ENCODE measurements at places on chromosomes 2 and 18. TPM values are rescaled to one million over a fixed set of nuclear protein-coding genes. Genes with fewer than 3 reads are reported as not detected.
A peak's percentile ranks its signal among the peaks of the same experiment; 100 is the strongest.

- DNase-seq = no peak
These were observed 214.6 kb downstream of the NCK2 start for GRCh38 chr2:105959357-105959756.

DNA sequence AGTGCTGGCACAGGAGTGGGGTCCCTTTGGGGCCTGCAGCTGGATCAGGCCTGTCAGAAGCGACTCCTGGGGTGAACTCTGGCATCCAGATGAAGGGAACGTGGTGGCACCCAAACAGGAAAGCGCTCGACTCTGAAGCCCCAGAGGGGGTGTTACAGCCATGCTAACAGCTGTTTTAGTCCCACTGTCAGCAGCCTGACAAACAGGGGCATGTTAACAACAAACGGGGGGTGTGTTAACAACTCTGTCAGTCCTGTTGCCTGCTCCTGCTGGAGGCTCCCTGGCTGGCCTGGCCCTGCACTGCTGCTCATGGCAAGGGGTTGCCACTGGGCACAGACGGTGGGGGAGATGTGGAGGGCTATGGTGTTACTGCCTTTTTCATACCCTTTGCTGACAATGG lies 2.6 kb upstream of the RNU2-63P start:
- no peak for DNase-seq

- DNase-seq = no peak
These were observed 202.4 kb downstream of the KLHL29 start for GRCh38 chr2:23587341-23587880.

GRCh38 chr2:215535741-215536140 lies 99.9 kb upstream of the FN1 start:
- DNase-seq = no peak

DNA sequence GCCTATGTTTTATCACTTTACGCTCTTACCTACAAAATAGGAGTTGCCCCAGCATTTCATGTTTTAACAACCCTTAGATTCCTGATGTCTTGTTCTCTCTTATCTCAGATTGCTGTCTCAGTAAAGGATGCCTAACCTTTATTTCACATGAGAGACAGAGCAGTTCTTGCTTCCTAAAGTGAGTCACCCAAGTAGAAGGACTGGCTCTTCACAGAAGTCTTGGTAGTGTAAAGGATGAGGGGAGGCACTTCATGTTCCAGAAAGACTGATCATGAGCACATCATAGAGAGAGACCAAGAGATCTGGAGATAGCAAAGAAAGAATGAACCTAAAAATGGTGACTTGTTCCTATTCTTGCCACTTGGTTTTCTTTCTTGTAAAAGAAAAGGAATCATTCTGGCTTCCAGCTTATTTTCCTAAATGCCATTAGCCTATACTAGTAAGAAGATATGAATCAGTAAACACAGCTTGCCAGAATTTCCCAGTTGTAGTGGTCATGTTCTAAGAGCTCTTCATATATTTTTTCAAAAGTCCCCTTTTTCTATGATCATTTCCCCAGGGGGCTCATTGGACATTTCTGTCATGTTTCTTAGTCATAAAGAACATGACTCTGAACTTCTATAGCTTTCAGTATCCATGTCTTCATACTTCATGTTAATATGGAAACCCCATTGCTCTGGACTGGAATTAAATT lies 54.9 kb downstream of the MAPRE2 start:
- no peak for DNase-seq

GRCh38 chr2:12705230-12705629 lies 11.5 kb upstream of the TRIB2 start:
- DNase-seq = no peak

- no peak for DNase-seq
These were observed 35.3 kb downstream of the RAB31 start for GRCh38 chr18:9743200-9744016.

DNA sequence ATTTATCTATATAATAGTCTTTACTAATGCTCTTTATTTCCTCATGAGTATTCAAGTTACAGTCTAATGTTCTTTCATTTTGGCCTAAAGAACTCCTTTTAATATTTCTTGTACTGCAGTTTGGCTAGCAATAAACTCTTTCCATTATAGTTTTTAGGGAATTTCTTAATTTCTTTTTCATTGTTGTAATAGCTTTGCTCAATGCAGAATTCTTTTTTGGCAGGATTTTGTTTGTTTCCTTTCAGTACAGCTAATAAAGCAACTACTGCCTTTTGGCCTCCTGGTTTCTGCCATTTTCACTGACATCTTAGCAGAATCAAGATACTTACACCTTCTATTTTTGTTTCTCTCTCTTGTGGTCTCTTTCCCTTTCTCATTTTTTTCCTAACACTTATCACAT lies 390.4 kb upstream of the RGPD4 start:
- DNase-seq = no peak

- peak; percentile 43 for DNase-seq
These were observed 62.1 kb downstream of the EMILIN2 start for GRCh38 chr18:2908946-2909335.

DNA sequence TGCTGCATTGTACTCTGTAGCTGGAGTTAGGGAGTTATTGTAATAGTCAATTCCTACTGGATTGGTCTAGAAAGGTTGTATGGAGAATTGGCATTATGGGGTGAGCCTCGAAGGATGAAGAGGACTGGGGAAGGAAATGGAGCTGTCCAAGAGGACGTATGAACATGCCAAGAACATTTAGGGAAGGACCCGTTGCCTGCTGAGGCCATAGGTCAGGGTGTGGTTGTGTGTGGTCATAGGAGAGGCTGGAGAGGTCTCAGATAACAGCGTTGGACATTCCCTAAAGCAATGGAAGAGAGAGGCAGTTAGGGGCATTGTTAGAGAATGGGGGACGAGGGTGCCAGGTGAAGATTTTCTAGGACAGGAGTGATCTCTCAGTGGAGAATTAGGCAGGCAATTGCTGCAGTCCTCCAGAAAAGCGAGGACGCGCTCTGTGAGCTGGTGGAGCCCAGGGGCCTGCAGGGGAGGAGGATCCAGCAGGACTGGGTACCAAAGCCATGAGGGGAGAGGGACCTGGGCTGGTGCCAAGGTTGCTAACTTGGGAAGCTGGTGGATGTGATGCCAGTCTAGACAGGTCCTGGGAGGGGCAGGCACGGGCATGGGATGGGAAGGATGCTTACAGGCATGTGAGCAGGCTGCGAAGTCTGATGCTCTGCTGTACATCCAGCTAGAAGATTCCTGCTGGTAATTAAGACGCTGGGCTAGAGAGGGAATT lies 9.4 kb upstream of the PSD4 start:
- no peak for DNase-seq

DNA sequence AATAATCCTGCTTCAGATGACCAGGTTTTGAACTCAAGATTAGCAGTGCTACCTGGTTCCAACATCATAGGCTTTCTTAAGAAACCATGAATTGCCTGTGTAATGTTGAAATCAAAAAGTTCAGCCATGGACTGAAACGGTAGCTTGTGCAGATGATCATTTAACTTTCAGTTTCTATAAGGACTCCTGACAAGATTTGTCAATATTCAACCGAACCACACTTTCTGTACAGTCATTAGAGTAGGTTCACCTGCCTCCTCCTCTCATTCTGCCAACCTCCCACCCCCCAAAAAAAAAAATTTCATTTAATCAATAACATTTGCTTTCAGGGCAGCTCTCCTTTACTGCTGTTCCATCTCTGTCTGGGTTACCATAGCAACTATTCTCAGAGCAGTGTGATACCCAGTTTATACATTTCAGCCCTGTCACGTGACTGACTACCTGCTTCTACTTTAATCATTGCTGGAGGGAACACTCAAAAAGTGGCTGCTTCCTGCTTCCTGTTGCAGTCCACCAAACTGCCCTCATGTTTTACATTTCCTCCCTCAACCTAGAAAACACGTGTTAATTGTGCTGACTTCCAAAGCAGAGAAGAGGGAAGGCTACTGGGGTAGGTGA lies 275.5 kb downstream of the SS18 start:
- DNase-seq = no peak

- no peak for DNase-seq
These were observed 818.2 kb downstream of the SATB2 start for GRCh38 chr2:198639580-198639979.

DNA sequence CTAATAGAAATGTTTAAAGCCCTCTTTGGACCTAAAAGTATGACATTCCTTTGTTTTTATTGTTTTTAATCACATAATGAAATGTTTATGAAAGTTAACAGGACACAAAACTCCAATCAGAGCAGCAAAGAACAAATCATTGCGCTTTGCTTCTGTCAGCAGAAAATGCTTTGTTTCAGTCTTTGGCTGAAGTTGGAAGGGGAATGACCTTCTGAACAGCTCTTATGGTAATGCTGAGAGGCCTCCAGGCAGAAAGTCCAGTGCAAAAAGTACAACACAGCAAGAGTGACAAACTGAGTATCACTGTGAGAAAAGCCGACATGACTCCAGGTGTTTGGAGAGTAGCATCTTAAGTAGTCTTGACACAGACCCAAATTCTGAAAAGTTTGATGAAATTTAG lies 147.7 kb upstream of the SP5 start:
- no peak for DNase-seq

GRCh38 chr2:131030478-131030971 lies 62.7 kb downstream of the FAM168B start:
- no peak for DNase-seq

DNA sequence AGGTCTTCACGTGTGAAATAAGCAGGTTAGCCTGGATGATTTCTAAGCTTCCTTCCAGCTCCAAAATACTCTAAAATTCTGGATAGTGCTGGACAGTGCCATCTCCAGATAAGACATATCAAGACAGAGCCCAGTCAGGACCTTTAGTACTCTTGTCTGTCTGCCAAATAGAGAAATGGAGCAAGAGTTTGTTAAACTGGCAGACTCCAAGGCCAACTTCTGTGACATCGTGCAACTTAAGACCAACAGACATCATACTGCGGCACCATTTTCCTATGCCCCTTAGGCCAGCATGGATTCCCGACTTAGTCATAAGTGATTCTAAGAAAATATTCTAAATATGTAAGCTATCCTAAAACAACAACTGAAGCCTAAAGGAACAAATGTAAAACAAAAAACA lies 118.6 kb downstream of the RBMS1 start:
- DNase-seq = no peak

DNA sequence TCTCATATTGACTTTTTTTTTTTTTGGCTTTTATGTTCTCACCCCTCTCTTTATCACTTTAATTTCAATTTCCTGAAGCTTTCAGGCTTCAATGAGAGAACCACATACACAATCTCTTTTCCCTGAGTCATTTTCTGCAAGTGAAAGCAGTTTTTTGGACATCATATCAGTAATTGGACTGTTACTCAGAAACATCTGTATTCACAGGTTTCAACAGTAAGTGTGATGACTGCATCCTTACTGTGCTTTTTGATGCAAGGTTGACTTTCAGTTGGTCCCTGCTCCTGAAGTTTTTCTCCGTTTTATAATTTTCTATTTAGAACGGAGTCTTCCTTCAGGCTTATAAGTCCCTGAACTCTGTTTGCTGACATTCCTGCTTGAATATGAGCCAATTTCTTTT lies 70.5 kb upstream of the CCBE1 start:
- no peak for DNase-seq

GRCh38 chr2:175251425-175252041 lies 70.0 kb upstream of the ATP5MC3 start:
- DNase-seq = no peak

DNA sequence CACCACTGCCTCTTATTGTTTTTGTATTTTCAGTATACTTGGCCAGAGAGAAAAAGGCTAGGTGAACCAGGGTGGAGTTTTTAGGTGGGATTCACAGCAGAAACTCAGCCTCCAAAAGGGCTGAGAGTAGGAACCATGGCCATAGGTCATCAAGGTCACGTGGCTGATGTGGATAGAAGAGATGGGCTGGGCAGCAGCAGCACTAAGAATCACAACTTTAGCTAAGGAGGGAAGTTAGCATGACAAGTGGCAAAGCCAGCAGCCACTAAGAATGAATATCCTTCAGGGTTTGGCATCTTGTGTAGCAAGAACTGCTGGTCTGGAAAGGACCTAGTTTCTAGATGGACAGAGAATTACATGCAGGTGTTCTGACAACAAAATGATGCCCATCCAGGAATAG lies 43.2 kb upstream of the SKA1 start:
- DNase-seq = no peak

DNA sequence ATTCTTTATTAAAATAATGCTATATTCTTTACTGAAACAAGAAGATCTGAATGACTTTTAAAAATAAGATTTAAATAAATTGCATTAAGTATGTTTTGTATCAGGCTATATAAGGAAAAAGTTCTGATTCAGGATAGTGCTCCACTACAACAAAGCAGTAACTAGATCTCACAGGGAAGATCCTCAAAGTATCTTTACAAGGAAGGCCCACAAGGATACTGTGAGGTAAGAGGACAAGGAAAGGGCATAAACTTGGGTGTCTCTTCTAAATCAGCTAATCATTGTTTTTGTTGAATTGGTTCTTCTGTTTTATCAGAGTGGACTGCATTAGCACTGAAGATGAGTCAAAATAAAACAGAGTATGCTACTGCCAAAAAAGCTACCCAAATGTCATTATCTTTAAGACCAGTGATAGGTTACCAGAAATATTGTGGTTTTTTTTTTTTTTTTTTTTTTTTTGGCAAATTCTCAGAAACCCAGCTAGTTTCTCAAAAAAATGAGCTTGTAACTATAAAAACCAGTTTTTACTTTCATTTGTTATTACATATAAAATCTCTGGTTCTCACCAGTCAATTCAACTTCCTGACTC lies 160.9 kb downstream of the BAZ2B start:
- DNase-seq = no peak

DNA sequence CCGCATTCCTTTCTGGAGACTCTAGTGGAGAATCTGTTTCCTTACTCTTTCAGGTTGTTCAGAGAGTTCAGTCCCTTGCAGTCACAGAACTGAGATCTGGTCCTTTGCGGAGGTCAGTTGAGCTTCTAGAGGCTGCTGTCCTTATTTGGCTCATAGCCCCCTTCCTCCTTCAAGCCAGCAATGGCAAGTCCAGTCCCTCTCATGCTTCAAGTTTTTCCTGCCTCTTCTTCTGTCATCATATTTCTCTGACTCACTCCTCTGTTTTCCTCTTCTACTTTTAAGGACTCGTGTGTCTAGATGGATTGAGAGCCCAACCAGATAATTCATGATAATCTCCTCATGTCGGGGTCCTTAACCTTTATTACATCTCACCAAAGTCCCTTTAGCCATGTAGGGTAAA lies 173.5 kb upstream of the FOSL2 start:
- DNase-seq = no peak

- no peak for DNase-seq
These were observed 901 bp upstream of the MFSD6 start for GRCh38 chr2:190407246-190407661.

Gene TFPI
- total RNA-seq = 39.1 TPM

Gene CD207
- total RNA-seq = 0.21 TPM

Gene UGT1A3
- not detected for total RNA-seq

Gene MEP1B
- total RNA-seq = not detected

Gene COPS9
- total RNA-seq = 191 TPM

Gene SKOR2
- total RNA-seq = not detected

Gene GCG
- not detected for total RNA-seq

Gene VIT
- total RNA-seq = 10.2 TPM

Gene GPR35
- total RNA-seq = 1.4 TPM

Gene CHCHD5
- 28.4 TPM for total RNA-seq

Gene CNTNAP5
- total RNA-seq = not detected

Gene HRH4
- total RNA-seq = not detected

Gene ACKR3
- 31.1 TPM for total RNA-seq

Gene ATIC
- 47.6 TPM for total RNA-seq

Gene SP5
- 0.94 TPM for total RNA-seq

Gene ZNF385B
- total RNA-seq = 87.6 TPM

Gene CLEC4F
- total RNA-seq = 0.17 TPM

Gene REG3A
- total RNA-seq = not detected

Gene SAG
- not detected for total RNA-seq
